ENCODE measurements at places on chromosomes 5 and 9.

DNA sequence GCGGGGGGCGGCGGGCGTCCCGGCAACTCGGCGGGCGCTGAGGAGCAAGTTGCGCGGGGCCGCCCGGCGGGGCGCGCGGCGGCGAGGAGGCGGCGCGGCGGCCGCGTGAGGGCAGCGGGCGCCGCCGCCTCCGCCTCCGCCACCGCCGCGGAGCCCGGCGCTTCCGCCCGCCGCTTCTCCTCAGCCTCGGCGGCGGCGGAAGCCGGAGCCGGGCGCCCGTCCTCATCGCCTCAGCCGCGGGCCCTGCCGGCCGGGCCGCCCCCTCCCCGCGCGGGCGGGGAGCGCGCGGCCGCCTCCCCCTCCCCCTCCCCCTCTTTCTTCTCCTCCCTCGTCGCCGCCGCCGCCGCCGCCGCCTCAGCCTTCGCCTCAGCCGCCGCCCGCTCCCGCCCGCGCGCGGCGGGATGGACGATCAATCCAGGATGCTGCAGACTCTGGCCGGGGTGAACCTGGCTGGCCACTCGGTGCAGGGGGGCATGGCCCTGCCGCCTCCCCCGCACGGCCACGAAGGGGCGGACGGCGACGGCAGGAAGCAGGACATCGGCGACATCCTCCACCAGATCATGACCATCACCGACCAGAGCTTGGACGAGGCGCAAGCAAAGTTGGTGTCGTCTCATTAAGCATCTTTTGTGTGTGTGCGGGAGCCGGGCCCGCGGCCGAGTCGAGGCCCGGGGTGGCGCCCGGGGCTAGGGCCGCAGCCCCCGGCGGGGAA lies at the start of gene PBX3:
Gene PBX3, plus strand, starts transcription at position 321 of the 712 bp plus-strand sequence.
- peak; percentile 56 for DNase-seq

DNA sequence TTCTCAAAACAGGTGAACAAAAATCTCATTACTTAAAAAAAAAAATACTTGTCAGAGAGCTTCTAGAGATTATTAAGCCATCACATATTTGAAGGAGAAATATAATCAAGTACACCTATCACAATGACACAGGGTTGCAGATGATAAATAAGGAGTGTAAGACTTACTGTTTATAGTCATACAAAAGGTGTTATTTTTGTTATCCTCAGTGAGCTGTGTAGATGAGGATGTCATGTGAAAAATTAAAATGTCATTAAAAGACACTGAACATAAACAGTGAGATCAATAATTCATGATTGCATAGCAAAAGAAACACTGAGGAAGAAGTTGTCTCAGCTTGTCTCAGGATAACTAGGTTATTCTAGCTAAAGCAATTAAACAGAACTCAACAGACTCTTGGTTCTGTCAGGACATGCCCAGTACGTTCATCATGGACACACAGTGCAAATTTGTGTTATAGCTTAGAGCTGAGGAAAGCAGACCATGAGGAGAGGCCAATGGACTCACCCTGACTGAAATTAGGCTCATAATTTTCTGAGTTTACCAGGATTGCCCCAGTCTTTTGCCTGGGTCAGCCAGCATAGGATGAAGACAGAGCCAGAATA lies 1162.6 kb upstream of the C9orf72 start:
- DNase-seq = no peak

DNA sequence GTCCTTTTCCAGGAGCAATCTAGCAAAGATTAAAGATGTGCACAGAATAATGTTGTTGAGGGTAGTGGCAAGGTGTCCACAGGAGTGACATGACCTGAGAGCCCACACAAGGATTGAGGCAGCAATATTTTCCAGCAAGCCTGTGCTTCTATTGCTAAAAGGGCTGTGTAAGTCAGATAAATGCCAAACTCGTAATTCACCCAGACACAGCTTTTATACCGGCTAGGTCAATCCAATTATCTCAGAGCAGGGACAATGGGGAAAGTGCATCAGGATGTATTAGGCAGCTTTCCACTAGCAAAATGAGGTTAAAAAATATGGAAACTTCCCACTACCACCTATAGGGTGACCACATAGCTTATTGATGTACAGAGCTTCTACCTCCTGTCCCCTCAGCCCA lies 34.8 kb upstream of the RAB3C start:
- no peak for DNase-seq

GRCh38 chr5:164302533-164303235 lies 797.3 kb downstream of the MAT2B start:
- no peak for DNase-seq

DNA sequence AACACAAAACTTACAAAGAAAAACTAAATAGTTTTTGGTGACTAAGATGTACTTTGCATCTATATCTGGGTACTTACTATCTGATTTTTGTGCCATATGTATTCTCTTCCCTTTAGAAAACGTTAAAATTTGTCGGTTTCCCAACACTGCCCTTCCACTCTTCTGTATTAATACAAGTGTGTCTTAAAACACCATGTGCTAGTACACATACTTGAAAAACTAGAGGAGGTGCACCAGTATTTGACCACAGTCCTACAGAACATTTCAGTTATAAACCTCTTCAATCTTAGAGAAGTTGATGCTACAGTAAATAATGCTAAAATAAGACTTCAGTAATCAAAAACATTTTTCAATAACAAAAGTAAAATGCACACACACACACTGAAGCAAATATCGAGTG lies 251.2 kb downstream of the EFNA5 start:
- no peak for DNase-seq

GRCh38 chr9:127568618-127568970 lies 43.5 kb upstream of the STXBP1 start:
- no peak for DNase-seq
